Activated naive CD8-positive, alpha-beta T cell treated with anti-CD3 and anti-CD28 coated beads, Interleukin-2, amount 10 ng/mL, durations not matched to agents 7 days and 5 days (primary cell): ENCODE measurements at places on chromosomes 1 and 21.

DNA sequence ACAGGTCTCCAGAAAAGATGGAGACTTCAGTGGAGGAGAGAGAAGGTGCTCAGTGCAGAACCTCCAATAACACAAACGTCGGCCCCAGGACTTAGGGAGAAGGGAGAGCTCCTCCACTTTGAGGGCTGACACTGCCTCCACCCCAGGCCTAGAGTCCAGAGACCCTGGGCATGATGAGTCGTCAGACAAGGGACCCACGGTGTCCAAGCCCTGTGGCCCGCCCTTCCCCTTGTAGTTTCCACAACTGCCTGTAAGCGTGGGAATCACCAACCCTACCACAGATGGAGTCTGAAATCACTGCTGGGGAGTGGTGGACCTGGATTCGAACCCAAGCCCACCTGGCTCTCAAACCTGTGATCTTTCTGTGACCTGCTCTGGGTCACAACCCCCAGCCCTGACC is 281.1 kb downstream of the NPHP4 start:
- no peaks in the 10 kb centered on the region for H3K4me1 ChIP-seq
- no peak for DNase-seq
- H3K4me3 ChIP-seq, result no peak overlapping the region
- no peaks in the 10 kb centered on the region for H3K36me3 ChIP-seq
- H3K27ac ChIP-seq, result no peak overlapping the region

DNA sequence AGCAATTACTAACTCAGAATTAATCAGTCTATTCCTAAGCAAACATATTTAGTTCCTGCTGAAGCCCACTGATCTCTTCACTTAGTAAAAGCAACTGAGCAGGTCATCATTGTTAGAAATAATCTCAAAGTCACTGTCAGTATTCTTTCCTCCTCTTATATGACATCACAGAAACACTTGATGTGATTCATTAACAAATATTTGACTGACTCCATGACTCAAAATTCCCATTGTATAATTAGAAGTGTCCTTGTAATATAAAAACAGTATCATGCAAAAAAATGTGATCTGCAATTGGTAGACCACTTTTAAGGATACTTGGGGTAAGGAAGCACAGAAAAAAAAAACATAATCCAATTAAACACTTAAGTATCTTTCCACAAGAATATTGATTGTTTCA is 194.4 kb downstream of the DPYD start:
- DNase-seq, result no peak
- H3K4me3 ChIP-seq, result no peak overlapping the region
- H3K36me3 ChIP-seq, result peaks cover 4% of the 10 kb centered on the region
- no peak overlapping the region for H3K27ac ChIP-seq

DNA sequence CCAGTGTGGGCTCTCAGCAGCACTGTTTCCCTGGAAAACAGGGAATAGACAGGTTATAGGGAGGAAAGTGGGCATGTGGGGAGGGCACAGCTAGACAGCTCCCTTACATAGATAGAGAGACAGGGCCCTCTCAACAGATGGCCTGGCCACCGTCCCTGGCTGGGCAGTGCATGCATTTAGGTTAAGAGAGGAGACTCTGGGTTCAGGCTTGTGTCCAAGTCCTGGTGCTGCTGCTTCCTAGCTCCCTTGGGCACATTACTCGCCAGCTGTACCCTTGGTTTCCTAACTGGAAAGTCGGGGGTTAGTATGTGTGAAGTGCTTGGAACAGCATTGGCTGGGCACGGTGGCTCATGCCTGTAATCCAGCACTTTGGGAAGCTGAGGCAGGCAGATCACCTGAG is 9.1 kb downstream of the PLOD1 start:
- no peak overlapping the region for H3K4me3 ChIP-seq
- H3K27ac ChIP-seq, result no peak overlapping the region
- DNase-seq, result no peak
- H3K27me3 ChIP-seq, result no peaks in the 10 kb centered on the region

GRCh38 chr1:100073531-100073930 is 59.2 kb downstream of the SASS6 start:
- no peaks in the 10 kb centered on the region for H3K27me3 ChIP-seq
- peaks cover 54% of the 10 kb centered on the region for H3K36me3 ChIP-seq
- no peak overlapping the region for H3K4me3 ChIP-seq
- DNase-seq, result no peak

DNA sequence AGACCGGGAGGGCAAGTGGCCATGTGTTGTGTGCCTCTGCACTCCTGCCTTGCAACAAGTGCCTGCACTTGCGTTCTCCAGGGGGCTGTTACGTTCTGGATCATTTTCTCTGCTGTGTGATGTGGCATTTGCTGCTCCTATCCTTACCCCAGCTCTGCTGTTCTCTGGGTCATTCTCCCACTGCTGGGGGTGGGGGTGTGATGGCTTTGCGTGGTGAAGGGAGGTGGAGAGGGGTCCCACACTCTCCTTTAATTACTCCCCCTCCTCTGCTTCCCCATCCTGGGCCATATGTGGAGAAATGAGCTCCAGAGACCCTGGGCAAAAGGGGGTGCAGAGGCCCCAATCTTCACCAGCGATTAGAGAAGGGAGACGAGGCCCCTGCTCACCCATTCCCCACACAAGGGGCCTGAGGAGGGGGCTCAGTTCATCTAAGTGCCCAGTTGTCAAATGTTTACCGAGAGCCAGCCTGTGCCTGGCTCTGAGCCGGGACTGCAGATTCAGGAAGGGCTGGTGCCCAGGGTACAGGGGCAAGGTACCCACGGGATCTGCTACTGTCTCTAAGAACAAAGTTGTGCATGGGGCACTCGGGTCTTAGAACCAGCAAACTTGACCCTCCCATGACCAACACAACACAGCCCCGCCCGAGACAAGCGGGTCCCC is 355.4 kb downstream of the PTPRU start:
- no peaks in the 10 kb centered on the region for H3K4me1 ChIP-seq
- no peak overlapping the region for H3K27ac ChIP-seq

DNA sequence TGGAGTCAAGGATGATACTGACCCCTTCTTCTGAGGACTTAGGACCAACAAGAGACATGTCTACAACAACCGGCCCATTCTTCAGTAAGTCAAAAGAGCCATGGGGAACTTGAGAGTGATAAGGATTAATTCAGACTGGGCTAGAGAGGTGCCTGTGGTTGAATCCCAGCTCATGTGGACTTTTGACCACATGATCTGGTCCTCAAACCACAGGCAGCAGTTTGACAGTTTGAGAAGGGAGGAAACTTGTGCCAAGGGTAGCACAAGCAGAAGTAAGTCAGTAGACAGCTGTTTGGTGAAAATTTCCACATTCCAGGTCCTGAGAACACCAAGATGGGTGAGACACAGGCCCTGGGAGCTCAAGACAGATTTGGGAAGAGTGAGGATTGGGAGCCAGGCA is 19.8 kb downstream of the SH3BP5L start:
- no peak overlapping the region for H3K4me3 ChIP-seq
- H3K27me3 ChIP-seq, result no peaks in the 10 kb centered on the region
- no peak for DNase-seq

GRCh38 chr1:175155473-175155856 is 37.1 kb downstream of the KIAA0040 start:
- H3K4me1 ChIP-seq, result peaks cover 11% of the 10 kb centered on the region
- H3K36me3 ChIP-seq, result peaks cover 13% of the 10 kb centered on the region
- H3K27ac ChIP-seq, result no peak overlapping the region
- H3K27me3 ChIP-seq, result peaks cover 31% of the 10 kb centered on the region
- no peak for DNase-seq
- H3K4me3 ChIP-seq, result no peak overlapping the region

DNA sequence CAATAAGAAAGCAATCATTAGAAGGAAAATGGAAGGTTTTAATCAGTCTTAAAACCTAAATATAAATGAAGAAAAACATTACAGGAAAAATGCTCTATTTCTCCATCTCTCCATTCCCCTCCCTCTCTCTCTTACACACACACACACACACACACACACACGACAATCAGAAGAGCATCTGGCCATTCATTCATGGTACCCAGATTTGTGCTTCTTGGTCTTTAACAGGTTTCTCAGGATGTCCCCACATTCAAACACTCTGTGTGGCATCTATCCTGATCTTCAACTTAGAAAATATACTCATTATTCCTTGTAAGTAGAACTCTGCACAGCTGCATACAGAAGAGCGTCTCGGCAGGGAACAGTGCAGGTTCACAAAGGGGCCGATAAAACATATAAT is 779 bp downstream of the LRRC40 start:
- H3K27me3 ChIP-seq, result no peaks in the 10 kb centered on the region
- no peak for DNase-seq

DNA sequence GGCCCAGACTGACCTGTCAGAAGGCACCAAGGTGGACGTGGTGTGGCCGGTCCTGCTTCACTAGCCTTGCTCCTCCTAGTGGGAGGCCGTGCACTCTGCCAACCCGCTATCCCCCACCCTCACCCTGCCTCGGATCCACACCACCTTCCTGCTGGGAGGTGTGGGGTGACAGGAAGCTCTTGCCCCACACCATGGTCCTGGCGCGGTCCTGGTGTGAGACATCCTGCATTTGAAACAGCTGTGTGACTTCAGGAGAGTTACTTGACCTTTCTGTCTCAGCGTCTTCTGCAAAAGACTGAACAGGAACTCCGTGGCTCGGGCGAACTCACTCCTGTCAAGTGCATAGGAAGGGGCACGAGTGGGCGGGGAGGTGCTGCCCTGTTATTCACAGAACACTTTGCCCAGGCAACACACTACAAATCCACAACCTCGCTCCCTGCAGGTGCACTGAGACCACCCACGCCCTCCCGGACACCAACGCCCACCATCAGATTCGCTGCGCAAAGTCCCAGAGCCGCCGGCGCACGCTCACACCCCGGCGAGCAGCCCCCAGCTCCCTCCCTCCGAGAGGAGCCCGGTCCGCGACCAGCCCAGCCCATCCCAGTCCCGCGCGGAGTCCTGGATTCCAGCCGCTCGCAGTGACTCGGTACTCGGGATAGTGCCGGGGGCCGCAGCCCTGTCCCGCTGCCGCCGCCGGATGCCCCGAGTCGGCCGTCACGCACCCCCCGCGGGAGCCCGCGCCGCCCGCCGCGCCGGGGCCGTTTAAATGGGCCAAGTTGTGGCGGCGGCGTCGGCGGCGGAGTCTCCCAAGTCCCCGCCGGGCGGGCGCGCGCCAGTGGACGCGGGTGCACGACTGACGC is at the start of gene SAMD11:
Gene SAMD11, plus strand, starts transcription at position 793 of the 860 bp plus-strand sequence. CDS start 509 bp downstream, outside the sequence.
- H3K27ac ChIP-seq, result peak within 1 kb of the TSS; percentile 45
- peaks cover 8% of the 10 kb centered on the region for H3K4me1 ChIP-seq
- peak within 1 kb of the TSS; percentile 76 for H3K4me3 ChIP-seq
- no peaks in the 10 kb centered on the region for H3K36me3 ChIP-seq
- peaks cover 56% of the 10 kb centered on the region for H3K27me3 ChIP-seq

GRCh38 chr1:154867064-154867825 is 2.8 kb downstream of the KCNN3 start:
- H3K27me3 ChIP-seq, result peaks cover 40% of the 10 kb centered on the region
- H3K4me3 ChIP-seq, result no peak overlapping the region
- DNase-seq, result no peak
- H3K36me3 ChIP-seq, result no peaks in the 10 kb centered on the region
- H3K27ac ChIP-seq, result no peak overlapping the region

- no peak overlapping the region for H3K27ac ChIP-seq
- H3K4me1 ChIP-seq, result no peaks in the 10 kb centered on the region
- no peak overlapping the region for H3K4me3 ChIP-seq
- no peak for DNase-seq
Observed at GRCh38 chr1:192489748-192490147, 85.8 kb upstream of the RGS1 start.

DNA sequence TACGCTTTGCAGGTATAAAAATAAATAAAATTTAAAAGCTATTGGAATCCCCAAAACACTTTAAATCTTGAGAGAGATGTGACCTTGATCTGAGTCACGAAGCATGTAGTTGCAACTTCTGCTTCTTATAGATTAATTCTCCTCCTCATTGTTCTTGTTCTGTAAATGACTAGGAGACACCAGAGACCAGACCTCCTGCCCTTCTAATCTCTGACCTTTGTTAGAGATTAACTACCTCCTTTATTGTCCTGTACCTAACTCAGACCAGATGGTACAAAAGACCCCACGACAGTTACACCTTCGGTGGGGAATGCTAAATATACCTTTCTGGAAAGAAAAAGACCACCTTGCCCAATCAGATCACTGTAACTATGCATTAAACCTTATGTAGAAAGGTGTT is 76.9 kb upstream of the NEK2 start:
- H3K4me3 ChIP-seq, result no peak overlapping the region
- no peak for DNase-seq
- no peak overlapping the region for H3K27ac ChIP-seq
- H3K4me1 ChIP-seq, result peaks cover 3% of the 10 kb centered on the region

GRCh38 chr1:31815752-31816500 is at the start of gene SPOCD1:
Gene SPOCD1 (minus strand): TSS chr1:31816022. CDS start chr1:31815333, 689 bp downstream.
- H3K4me3 ChIP-seq, result no peak within 1 kb of the TSS
- peaks cover 5% of the 10 kb centered on the region for H3K4me1 ChIP-seq
- H3K27me3 ChIP-seq, result no peaks in the 10 kb centered on the region

GRCh38 chr1:97743129-97743528 is 177.7 kb downstream of the DPYD start:
- no peak overlapping the region for H3K4me3 ChIP-seq
- H3K27ac ChIP-seq, result no peak overlapping the region

GRCh38 chr1:230818901-230819300 is 49.4 kb downstream of the C1orf198 start:
- peaks cover 24% of the 10 kb centered on the region for H3K27me3 ChIP-seq
- DNase-seq, result no peak
- no peaks in the 10 kb centered on the region for H3K36me3 ChIP-seq
- H3K4me1 ChIP-seq, result no peaks in the 10 kb centered on the region
- H3K27ac ChIP-seq, result no peak overlapping the region
- H3K4me3 ChIP-seq, result no peak overlapping the region

DNA sequence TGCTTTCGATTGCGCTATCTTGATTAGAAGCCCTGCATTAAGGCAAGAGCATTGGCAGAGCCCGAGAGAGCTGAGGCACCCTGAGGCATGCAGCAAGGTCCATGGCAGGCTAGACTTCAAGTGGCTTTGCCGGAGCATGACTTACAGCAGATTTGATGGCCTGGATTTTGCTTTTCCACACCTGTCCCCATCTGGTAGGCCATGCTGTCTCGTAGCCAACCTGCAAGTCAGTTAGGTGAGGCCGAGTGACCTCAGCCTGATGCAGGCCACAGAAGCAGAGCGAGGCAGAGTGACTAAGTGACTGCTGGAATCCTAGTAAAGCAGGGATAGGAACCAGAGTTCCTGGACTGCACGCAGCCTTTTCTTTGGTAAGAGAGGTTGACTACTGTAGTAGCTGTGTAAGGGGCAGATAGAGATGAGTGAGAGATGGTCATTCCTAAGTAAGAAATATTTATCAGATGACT is 148.9 kb downstream of the PBX1 start:
- H3K4me3 ChIP-seq, result no peak overlapping the region
- H3K27ac ChIP-seq, result no peak overlapping the region
- no peak for DNase-seq

DNA sequence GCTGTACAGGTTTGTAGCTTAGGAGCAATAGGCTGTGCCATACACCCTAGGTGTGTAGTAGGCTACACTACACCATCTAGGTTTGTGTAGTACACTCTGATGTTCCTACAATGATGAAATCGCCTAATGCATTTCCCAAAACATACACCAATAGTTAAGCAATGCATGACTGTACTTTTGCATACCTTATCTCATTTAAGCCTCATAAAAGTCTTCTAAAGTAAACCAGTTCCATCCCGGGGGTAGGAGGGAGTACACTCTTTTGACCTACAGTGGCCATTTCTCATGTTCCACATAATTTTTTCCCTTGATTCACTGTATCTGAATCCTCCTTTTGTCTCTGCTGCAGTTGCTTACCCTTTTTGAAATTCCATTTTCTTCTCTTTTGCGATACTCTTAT is 12.2 kb downstream of the TRMT13 start:
- H3K4me3 ChIP-seq, result no peak overlapping the region
- H3K27ac ChIP-seq, result no peak overlapping the region
- H3K27me3 ChIP-seq, result no peaks in the 10 kb centered on the region
- peaks cover 3% of the 10 kb centered on the region for H3K4me1 ChIP-seq
- peaks cover 31% of the 10 kb centered on the region for H3K36me3 ChIP-seq
